Endothelial cell of umbilical vein (primary cell): ENCODE measurements at places on chromosomes 16 and 17.

- no peak for DNase-seq
Measured at GRCh38 chr17:19365499-19365817, 2.9 kb upstream of the B9D1 start.

DNA sequence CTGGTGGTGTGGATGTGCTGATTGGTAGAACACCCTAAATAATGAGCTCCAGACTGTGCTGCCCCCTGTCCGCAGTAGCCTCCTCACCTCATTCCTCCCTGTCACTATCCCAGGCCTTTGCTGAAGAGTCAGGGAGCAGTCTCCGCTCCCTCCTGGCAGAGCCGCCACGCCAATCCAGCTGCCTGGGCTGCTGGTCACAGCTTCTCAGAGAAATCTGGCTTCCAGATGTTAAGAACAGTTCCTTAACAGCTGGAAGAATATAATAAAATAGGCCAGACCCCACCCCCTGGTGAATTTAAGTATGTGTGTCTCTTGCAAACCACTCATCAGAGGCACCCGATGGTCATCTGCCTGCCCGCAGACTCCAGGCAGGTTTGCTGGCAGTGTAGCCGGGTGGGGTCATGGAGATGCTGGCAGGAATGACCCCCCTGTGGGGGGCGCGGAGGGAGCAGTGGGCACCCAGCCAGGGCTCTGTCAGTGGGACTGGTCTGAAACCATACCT is 161.0 kb downstream of the CCDC182 start:
- no peak for DNase-seq

- peak; percentile 37 for DNase-seq
Measured at GRCh38 chr17:31824766-31825360, 34.2 kb downstream of the COPRS start.

DNA sequence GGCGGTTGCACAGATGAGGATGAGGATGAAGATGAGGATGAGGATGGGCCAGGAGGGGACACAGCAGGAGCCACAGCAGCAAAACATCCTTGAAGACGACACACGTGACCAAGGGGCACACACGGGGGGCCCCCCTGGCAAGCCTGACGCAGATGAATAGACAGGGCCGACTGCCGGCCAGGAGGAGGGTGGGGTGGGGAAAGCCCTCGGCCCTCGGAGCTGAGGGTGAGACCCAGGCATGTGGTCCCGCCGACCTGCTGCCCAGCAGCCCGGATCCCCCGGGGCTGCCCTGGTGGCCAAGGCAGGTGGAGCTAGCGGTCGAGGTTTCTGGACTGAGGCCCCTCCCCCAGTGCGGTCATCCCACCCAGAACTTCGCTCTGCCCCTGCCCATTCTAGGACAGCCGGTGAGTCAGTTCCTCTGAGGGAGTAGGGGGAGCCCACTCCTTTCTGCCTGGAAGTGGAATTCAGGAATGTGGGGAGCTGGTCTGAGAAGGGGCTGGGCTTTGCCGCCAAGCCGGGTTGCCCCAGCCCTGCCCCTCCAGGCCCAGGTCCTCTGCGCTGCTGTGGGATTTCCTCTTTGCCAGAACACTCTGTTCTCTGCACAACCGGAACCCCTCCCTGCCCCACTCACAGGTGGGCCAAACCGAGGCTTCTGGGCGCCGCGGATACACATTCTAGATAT is 9.9 kb downstream of the CYGB start:
- DNase-seq = peak; percentile 66

DNA sequence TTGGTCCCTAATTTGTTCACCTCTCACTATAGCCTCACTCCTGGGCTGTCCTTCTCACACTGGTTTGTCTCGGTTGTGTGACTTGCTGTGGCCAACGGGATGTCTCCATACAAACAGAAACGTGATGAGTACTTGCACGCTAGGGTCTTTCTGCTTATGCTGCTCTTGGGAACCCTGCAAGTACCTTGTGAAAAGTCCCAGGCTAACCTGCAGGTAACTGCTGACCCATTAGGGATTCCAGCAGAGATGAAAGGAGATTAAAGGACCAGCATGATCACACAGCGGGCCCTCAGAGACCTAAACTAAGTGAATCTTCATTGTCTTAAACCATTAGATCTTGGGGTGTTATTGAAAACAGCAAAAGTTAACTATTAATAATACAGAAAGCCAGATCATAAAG is 562.8 kb upstream of the GOT2 start:
- DNase-seq = no peak

GRCh38 chr17:47705536-47706530 is 11.9 kb downstream of the TBKBP1 start:
- no peak for DNase-seq

DNA sequence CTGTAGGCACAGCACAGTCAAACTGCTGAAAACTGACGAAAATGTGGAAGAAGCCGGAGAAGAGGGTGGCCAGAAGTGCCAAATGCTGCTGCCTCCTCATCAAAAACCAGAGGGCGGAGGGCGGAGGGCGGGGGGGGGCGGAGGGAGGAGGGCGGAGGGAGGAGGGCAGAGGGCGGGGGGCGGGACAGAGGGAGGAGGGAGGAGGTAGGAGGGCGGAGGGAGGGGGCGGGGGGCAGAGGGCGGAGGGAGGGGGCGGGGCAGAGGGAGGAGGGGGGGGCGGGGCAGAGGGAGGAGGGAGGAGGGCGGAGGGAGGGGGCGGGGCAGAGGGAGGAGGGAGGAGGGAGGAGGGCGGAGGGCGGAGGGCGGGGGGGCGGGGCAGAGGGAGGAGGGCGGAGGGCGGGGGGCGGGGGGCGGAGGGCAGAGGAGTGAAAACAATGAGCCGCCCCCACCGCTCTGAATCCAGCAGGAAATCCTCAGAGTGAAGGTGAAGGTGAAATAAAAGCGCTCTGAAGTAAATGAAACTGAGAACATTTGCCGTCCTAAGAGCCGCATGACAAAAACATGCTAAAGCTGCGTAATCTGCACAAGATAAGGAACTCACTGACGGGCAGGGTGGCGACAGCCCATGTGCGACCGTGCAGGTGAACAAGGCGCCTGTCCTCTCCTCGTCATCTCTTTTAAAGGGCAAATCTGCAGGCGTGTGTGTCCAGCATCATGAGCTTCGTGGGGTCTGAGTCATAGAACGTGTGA is 22.6 kb upstream of the CBFA2T3 start:
- no peak for DNase-seq

DNA sequence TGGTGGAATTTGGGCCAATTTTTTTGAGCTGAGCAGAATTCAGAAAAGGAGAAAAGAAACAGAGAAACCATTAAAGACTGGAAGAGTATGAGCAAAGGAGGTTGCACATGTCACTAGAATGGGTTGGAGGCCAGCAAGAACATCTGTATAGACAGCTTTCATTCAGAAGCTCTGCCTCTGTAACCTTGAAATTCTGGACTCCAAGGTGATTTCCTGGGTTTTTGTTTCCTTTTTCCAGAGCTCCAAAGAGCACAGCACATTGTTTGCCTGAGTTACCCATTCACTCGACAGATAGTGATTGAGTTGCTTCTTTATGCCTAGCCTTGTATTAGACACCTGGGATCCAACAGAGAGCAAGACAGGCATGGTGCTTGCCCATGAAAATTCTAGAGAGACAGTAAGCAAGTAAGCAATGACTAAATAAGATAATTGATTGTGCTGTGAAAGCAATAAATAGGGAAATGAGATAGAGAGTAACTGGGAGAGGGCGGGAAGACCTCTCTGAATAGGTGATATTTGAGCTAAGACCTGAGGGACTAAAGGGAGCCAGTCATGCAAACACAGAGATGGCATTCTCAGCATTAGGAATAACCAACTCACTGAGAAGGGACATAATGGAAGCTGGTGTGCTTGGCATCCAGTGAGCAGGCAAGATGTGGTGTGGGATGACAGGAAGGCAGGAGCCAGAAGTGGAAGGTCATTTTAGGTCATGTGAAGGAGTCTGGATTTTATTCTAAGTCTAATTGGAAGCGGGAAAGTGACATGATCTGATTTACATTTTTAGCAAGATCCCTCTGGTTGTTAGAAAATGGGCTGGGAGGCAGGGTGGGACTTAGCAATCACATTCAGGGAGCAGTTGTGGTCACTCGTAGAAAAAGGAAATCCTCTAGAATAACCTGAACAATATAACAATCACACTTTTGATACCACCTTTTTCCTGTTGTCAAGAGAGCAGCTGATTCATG is 197.5 kb downstream of the HS3ST3A1 start:
- no peak for DNase-seq

DNA sequence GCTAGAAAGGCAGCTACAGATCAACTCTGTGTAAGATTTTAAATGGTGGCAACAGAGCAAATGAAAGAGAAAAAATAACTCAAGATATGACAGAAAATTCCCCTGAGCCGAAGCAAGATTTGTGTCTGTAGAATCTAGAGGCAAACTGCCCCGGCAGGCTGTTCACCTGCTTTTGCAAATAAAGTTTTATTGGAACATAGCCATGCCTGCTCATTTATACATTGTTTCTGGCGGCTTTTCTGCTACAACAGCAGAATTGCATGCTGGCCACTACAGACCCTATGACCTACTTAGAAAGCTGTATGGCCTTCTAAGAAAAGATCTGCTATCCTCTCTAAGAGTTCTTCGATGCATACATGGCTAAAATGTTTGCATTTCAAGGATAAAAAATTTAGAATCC is 119.5 kb downstream of the SALL1 start:
- DNase-seq = no peak

DNA sequence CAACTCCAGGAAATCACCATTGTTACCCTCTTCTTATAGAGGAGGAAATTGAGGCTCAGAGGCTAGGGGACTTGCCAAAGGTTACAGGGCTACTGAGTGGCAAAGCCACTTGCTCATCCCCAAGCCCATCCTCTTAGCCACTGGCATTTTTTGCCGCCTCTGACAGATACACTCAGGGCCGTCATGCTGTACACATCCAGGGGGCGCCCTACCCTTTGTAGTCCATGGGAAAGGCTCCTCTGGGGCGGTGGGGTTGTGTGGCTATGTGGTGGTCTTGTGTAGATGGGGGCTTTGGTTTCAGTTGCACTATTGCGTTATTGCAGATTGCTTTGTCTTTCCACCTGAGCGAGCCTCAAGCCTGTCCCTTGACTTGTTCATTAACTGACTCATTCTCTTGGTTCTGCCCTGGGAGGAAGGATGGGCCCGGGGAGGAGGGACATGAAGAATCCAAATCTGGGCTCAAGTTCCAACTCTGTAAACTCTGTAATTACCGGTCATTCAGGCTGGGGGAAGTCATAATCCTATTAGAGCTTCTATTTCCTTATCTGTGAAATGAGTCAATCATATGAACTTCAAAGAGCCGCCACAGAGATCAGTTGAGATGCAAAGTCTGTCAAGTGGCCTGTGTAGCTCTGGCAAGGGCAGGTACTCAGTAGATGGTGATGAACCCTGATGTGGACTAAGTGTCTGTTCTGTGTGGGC is 2.8 kb downstream of the NOS2 start:
- no peak for DNase-seq

- DNase-seq = no peak
Measured at GRCh38 chr16:65833171-65833871, 533.2 kb upstream of the CDH5 start.

DNA sequence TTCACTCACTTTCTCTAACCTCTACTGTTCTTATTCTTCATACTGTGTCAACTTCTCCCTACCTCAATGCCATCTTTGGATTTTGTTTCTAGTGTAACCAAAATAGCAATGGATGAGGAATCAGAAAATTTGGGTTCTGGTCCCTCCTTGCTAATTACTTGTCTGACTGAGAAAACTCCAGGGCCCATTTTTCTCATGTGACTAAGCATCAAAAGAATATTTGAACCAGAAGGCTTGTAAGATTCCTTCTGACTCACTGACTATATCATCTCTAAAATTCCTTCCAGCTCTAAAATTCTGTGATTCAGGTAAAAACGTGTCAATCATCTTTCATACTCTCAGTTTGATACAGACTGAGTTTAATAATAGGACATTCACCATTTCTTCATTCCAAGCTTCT is 57.9 kb downstream of the BRIP1 start:
- DNase-seq = no peak

DNA sequence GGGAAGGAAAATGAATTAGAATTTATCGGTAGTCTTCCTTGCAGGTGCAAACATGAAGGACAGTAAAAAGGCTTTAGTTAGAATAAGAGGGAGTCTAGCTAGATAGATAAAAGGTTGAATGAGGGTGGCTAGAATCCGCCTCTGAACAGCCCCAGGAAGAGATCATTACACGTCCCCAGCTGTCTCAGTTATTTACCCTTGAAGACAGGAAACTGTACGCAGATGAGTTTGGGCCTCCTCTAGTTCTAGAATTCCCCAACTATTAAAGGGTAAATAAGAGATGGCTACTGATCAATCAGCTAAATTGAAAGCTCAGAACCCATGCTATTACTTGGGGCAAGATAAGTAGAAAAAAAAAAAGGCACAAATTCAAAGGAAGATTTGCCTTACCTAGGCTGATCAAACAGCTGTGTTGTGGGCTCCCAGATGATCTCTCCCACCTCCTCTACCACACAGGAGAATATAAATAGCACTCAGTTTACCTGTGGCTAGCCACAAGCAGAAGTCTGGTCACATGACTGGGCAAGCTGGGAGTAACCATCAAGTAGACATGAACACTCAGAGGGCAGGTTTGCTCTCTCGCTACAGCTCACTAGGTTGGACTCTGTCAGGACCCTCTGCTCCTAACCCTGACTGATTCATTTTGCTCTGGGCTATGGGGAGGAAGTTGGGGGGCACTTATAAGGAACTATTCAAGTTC is 17.0 kb downstream of the FAM117A start:
- DNase-seq = no peak

GRCh38 chr17:27634776-27635175 is 3.8 kb downstream of the LGALS9 start:
- no peak for DNase-seq

DNA sequence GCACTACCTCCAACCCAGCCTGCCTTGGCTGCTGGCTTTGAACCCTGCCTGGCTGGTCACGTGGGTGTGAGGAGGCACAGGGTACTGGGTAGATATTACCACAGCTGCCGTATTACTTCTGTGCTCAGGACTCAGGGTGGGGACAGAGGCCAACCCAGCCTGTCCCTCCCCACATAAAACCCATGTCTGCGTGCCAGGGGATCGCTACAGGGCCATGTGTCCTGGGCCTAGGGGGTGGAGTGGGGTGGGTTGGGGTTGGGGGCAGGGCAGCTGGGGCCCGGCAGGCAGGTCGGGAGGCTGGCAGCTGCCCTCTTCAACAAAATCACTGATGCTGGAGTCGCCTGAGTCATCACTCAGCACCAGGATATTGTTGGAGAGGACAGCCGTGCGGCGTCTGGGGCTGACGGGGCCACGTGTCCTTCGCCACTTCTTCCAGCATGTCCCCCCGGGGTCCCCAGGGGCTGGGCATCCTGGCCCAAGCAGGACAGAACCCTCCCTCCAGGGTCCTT is 39.7 kb upstream of the PVALEF start:
- no peak for DNase-seq

DNA sequence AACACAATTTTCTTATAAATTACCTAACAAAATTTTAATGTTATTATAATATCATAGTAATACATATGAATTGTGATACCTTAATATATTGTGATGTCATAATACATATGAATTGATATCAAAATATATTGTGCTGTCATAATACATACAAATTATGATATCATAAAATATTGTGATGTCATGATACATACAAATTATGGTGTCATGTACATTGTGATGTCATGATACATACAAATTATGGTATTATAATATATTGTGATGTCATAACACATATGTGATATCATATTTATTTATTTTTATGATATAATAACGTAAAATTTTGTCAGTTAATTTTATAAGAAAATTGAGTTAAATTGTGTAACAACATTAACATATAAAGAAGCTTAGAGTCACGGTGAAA is 1927.2 kb downstream of the TP53TG3F start:
- no peak for DNase-seq

GRCh38 chr16:84728853-84729424 is 29.1 kb downstream of the USP10 start:
- DNase-seq = no peak
